Stimulated activated CD8-positive, alpha-beta memory T cell treated with anti-CD3 and anti-CD28 coated beads, Interleukin-4, amount 100 ng/mL, for 24 hours (primary cell): ENCODE measurements at places on chromosomes 1 and 21.

DNA sequence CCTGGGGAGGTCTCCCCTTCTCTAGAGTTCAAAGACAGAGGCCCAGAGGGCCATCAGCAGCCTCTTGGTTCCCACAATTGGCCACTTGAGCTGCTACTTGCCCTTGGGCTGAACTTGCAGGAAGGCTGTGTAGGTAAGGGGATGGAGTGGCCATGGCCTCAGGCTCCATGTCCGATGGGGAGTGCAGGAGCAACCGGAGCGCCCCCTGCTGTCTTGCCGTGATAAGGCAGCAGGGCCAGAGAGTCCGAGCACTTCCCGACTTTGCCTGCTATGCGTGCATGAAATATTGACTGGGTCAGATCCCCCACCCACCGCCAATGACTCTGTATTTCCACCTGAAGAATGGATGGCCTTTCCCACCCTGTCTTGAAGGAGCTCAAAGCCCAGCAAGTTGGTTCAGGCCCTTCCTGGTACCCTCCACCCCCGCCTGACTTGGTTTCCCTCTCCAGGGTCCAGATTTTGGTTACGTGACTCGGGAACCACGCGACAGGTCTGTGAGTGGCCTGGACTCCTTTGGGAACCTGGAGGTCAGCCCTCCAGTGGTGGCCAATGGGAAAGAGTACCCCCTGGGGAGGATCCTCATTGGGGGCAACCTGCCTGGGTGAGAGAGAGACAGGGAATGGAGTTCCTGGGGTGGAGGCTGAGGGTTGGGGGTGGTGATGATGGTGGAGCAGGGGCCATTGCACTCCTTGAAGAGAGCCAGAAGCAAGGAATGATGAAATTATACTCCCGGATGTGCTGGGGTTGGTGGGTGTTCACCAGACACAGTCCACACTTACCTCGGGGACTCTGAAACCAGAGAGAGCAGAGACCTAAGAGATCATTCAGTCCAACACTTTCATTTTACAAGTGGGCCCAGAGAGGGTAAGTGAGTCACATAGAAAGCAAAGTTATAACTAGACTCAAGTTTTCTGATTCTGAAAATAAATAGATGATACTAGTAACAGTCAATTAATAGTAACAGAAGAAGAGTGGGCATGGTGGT lies 25.6 kb downstream of the PADI3 start:
- DNase-seq, result no peak

DNA sequence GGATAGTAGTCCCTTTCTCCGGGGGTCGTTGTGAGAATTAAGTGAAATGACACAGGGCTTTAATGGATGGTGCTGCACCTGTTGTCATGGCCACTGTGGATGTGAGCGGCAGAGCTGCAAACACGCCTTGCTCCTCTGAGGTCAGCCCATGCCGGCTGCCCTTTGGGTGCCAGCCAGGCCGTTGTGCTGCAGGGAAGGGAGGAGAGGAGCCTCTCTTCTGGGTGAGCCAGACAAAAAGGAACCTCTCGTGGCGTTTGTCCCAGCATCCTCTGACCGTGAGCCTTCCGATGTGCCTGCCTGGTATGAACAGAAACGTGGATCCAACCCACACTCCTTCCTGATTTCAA lies 383.0 kb upstream of the VAMP3 start:
- DNase-seq, result no peak

GRCh38 chr1:31867546-31867945 lies 51.7 kb upstream of the SPOCD1 start:
- no peak for DNase-seq

DNA sequence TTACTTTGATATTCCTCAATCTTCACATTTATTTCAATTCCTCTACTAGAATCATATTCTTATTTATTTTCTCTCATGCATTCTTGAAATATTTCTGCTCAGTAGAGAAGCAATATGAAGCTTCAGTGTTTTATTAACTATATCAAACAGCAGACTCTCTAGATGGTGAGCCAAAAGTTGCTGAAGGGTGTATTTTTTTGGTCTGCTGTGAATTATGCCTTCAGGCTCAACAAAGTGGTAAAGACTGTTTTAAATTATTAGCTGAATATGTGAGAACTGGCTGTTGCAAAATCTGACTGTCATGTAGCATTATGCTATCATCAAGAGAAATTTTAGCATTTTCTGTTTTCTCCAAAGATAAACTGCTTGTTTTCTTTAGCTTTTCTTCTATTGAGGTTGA lies 24.9 kb upstream of the CDC42BPA start:
- DNase-seq, result no peak

- DNase-seq, result no peak
Observed at GRCh38 chr1:185719021-185719420, 15.2 kb upstream of the HMCN1 start.

DNA sequence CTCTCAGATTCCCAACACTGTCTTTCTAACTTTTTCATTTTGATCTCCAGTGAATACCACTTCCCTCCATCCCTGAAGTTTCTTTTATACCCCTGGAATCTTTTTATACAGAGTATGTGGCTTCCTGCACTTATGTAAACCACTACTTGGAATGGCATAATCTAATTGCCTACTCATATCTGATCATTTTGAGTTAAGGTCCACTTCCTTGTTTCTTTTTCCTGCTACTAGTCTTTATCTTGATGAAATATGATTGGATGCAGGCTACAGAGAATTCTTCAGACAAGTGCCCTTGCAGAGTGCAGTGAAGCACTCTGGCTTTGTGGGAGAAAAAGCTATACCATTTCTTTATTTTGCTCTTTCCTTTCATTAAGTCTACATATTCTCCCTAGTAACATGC lies 325.3 kb upstream of the ADAMTS5 start:
- no peak for DNase-seq

DNA sequence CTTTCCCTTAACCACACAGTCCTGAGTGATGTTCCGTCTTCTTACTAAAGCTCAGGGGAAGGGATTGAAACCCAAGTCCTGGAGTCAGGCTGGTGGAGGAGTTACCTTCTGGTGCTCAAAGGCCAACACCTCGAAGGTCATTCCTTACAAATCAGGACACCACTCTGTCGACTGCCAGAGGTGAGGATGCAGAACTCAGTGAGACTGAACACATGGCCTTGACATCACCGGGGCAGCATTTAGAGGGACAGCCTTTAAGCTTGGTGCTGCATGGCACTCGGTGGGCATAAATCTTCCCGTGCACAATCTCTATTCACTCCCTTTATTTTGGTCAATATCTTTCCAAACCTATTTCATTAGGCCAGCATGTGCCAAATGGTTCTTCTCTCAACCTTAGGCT lies 130.9 kb downstream of the ASTN1 start:
- no peak for DNase-seq

GRCh38 chr1:201042779-201043461 lies 19.4 kb upstream of the KIF21B start:
- DNase-seq, result peak; percentile 40

DNA sequence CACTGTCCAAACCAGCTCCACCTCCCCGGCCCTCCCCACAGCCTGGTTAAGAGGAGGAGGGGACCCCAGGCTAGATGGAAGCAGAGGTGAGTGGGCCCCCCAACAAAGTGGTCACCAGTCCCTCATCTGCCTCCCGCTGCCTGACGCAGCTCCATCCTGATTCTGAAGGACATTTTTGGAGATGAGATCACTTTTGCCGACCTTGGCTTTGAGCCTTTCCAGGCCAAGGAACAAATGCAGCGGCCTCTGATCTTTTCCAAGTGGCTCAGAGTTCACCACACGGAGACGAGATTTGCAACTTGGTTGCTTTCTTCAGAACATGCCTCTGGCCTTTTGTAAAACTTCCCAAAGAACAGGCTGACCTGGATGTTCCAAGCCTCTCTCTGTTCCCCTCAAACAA lies 223.1 kb downstream of the NPHP4 start:
- no peak for DNase-seq

DNA sequence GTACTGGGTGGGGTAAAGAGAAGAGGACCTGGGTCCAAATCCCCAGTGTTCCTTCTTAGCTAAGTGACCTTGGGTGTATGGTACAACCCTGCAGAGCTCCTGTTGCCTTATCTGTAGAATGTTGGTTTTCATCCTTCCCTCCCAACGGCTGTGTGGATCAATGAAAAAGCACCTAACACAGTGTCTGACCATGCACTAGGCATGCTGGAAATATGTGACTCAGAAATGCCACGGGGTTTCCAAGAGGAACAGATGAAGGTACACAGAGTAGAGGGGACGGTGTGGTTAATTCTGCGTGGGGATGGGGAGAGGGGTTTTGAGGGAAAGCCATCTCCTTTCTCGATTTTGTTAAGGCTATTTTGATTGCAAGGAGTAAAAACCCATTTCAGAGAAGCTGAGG lies 8.6 kb downstream of the NIPAL3 start:
- no peak for DNase-seq
